Muscle of back (tissue), 13 donors: ENCODE measurements at places on chromosomes 1 and 21. TPM values are rescaled to one million over a fixed set of nuclear protein-coding genes. Genes with fewer than 3 reads are reported as not detected.

The KRTAP19-3 gene
- not detected for polyA plus RNA-seq

The COL6A1 gene
- polyA plus RNA-seq = 664 TPM

The F13B gene
- polyA plus RNA-seq = not detected

DNA sequence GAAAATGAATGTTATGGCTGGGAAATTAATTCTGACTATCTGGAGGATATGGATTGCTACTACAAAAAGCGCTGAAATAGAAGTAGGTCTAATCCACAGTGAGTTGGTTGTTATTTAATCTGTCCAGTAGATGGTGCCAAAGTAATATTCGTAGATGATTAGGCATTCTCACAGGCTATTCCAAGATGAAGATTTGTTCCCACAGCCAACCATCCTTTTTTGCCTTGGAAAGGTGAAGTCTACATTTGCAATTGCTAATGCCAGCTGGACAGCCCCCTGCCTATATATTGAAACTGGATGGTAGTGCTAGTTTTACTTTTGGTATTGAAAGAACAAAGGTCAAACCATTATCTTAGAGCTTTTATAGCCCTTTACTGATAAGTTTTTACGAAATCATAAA is 43.8 kb downstream of the RBM11 start:
- DNase-seq = peak; percentile 34

GRCh38 chr1:4308806-4309205 is 345.6 kb upstream of the AJAP1 start:
- DNase-seq = no peak

DNA sequence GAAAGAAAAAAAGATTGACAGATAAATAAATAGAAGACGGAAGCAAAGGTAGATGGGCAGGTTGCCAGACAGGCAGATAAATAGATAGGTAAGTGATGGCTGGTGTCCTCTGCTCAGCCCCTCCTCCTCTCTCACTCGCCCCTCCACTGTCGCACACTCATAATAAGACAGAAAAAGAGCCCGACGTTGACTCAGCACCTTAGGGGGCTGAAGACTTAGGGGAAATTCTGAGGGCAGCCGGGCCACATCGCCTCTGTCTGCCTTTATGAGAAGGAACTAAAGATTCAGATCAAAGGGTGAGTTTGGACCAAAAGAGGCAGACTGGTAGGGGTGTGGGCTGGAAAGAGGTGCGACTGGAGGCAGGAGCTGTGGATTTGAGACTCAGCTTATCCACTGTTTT is 158.1 kb upstream of the IGSF21 start:
- DNase-seq = no peak

DNA sequence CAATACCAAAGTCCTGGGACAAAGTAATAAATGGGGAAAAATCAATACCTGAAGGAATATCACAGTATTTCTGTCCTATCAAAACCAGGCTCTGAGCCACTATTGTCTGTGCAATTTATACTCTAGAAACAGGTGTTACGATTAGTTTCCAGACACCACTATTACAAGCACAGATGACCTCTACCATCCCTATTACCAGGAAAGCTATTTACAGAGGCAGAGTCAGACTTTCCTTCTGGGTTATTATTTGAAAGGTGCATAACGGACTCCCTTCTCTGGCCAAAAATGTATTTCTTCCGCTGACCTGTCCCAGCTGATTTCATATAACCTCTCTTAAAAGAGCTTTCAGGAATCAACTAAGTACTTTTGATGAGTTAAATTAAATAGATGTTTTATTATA is 154.6 kb upstream of the LRRC7 start:
- peak; percentile 10 for DNase-seq

DNA sequence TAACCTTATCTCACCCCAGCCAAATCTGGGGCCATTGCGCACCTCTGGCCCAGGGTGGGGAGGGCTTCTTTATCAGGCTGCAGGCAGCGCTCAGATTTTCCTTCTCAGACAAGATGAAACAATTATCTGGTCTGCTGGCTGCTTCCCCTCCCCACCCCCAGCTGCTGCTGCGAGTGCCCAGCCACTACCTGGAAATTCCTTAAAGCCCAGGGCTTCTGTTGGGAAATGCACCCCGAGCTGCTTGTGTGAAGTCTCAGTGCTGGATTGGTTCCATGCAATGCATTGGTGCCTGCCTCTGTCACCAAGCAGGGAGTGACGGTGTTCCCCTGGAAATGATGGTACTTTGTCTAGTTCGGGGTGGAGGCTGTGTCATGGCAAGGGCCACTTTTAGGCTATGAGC is 18.5 kb upstream of the ACTL8 start:
- DNase-seq = no peak

GRCh38 chr1:200279810-200280411 is 129.9 kb downstream of the ZNF281 start:
- peak; percentile 18 for DNase-seq

The AADACL4 gene
- polyA plus RNA-seq = not detected

The ALDH4A1 gene
- polyA plus RNA-seq = 15.0 TPM

DNA sequence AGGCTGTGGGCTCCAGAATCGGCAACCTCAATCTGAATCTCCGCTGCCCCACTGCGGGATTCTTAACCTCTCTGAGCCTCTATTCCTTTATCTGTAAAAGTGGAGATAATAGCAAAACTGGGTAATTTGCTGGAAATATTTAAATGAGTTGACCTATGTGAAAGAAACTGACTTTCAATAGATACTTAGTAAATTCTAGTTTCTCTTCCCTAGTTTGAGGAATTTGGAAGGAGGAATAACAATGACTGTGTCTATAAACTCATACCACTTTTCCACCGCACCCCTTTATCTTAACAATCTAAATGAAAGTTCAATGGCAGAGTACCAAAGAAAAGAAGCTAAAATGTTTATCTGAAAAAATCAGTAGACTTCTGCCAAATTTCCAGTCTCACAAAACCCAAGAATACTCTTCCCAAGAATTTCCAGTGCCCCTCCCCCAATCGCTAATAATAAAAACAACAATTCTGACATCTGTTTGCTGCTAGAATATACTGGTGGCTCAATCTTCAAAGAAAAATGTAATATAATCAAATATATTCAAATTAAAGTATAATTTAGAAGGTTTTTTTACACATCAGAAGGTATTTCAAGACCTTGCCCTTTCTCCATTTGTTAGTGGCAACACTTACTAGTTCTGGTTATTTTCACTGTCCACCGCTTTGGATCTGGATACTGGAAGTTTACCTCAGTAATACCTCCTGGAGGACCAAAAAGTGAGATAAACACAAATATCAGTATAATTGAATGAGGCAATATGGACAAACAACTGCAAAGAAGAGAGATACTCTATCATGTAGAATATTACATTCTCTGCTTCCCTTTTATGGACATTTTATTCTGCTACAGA is 171.2 kb downstream of the LTN1 start:
- no peak for DNase-seq

The GLUL gene
- 307 TPM for polyA plus RNA-seq

The SPRR2E gene
- polyA plus RNA-seq = not detected

The FCRLA gene
- 0.31 TPM for polyA plus RNA-seq

- no peak for DNase-seq
Measured at GRCh38 chr1:3364983-3365382, 89.5 kb upstream of the ARHGEF16 start.

- DNase-seq = no peak
Measured at GRCh38 chr21:21119091-21119490, 120.9 kb downstream of the NCAM2 start.
